MG63 (cell line): ENCODE measurements at places on chromosomes 1 and 21. TPM values are rescaled to one million over a fixed set of nuclear protein-coding genes. Genes with fewer than 3 reads are reported as not detected.

The CLCA4 gene
- not detected in 2 replicates for total RNA-seq

The FCRLB gene
- total RNA-seq, result 0.47 and 3.1 TPM in 2 replicates

The BRDT gene
- not detected in 2 replicates for total RNA-seq

DNA sequence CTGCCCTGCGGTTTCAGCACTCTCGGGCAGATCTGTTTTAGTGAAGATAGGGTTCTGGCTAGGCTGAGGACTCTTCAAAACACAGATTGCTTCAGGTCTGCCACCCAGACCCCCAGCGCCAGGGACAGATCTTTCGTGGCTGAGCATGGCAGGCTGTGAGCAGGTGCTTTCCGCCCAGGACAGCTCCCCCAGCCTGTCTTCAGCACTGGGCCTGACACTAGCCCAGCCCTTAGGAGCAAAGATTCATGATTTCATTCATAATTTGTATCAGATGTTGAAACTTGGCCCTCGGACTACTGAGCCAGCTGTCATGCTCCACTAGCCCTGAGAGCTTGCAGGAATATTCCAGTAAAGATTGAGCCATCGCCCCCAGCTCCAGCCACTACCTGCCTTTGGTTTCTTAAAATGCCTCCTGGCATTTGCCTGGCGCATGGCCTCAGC, 5.9 kb downstream of the ADPRS start:
- no peak for DNase-seq

GRCh38 chr1:36154765-36155407, 1.1 kb upstream of the MAP7D1 start:
- peak; percentile 54 for DNase-seq

GRCh38 chr1:115347282-115347681, 9.2 kb upstream of the NGF start:
- no peak for DNase-seq

DNA sequence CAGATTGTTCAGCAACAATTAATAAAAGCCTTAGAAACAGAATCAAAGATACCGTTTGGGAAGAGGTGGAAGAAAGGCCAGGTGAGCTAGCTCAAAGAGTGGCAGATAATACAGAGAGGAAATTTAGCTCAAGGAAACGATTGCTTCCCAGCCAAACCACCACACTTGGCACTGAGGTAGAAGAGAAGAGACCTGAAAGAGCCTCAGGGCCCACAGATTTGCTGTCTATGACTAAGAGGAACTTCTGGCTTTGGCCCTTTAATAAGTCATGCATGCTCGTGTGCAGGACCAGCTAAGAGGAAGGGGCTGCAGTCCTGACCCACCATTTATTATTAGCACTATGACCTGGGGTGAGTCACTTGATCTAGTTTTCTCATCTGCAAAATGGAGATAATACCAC, 72.8 kb upstream of the BCL10 start:
- no peak for DNase-seq

DNA sequence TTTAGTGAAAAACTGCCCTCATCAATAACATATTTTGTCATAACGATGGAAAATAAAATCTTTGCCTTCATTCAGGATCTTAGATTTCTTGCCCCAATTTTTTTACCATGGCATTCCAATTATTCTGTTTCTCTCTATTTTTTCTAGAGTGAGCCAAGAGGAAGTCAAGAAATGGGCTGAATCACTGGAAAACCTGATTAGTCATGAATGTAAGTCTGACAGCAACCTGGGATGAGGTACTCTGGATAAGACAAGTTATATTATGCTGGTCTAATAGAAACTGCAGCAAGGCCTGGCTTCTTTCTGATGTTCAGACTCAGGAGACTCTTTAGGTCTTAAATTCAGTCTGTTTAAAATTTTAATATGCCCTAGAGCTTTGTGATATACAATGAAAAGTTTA, 3.5 kb downstream of the RGS4 start:
- no peak for DNase-seq
